ENCODE measurements at places on chromosomes 2 and 18.

GRCh38 chr2:26564121-26564644 lies 77.0 kb downstream of the CIB4 start:
- DNase-seq, result no peak

- DNase-seq, result no peak
These were observed 16.2 kb downstream of the PSTPIP2 start for GRCh38 chr18:46055838-46056230.

DNA sequence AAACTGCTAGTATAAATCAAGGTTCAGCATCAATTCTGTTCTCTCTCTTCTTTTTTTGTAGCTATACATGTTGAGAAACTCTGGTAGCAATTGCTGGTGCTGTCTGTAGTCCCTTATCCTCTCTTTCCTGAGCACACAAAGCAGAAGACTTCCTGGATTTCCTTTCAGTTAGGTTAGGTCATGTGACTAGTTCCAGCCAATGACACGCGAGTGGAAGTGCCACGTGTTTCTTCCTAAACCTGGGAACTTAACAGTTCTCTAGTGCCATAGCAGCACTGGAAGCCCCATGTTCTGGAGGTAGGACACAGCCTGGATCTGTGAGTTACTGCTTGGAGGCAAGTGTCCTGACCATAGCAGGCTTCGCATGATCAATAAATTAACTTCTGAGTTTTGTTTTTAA lies 125.9 kb downstream of the PLA2R1 start:
- no peak for DNase-seq

- no peak for DNase-seq
These were observed 5.2 kb upstream of the TPO start for GRCh38 chr2:1407950-1408675.

- no peak for DNase-seq
These were observed 1077.1 kb upstream of the ZEB2 start for GRCh38 chr2:145597006-145597405.

GRCh38 chr2:157523270-157524247 lies 79.7 kb upstream of the CYTIP start:
- no peak for DNase-seq

DNA sequence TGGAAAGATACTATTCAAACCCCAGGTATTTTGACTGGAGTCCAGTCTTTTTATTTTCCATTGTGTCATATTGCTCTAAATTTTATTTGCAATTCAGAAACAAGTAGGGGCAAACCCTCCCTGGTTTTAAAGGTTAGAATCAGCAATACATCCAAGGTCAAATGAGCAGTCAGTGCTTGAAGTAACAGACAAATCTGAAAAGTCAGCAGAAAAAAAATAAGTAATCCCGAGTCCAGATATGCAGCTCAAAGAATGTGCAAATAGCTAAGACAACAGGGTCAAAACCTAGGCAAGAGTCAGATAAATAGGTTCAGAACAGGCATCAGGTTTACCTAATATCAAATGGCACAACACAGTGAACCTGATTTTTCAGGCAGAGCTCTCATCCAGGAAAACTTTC lies 367.0 kb downstream of the STK39 start:
- DNase-seq, result no peak

DNA sequence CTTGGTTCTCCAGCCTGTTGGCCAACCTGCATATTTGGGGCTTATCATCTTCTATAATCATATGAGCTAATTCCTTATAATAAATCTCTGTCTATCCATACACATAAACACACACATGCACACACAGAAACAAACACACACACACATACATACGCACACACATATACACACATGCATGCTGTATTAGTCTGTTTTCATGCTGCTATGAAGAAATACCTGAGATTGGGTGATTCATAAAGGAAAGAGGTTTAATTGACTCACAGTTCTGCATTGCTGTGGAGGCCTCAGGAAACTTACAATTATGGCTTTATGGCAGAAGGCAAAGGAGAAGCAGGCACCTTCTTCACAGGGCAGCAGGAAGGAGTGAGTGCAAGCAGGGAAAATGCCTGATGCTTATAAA lies 707.4 kb upstream of the CDH2 start:
- DNase-seq, result no peak

GRCh38 chr18:77052297-77052982 lies 80.1 kb downstream of the MBP start:
- no peak for DNase-seq

GRCh38 chr18:68147728-68148127 lies 567.2 kb downstream of the TMX3 start:
- no peak for DNase-seq

GRCh38 chr2:216463148-216463547 lies 35.5 kb upstream of the RPL37A start:
- DNase-seq, result no peak

GRCh38 chr18:51426996-51427395 lies 229.5 kb upstream of the MEX3C start:
- DNase-seq, result no peak

DNA sequence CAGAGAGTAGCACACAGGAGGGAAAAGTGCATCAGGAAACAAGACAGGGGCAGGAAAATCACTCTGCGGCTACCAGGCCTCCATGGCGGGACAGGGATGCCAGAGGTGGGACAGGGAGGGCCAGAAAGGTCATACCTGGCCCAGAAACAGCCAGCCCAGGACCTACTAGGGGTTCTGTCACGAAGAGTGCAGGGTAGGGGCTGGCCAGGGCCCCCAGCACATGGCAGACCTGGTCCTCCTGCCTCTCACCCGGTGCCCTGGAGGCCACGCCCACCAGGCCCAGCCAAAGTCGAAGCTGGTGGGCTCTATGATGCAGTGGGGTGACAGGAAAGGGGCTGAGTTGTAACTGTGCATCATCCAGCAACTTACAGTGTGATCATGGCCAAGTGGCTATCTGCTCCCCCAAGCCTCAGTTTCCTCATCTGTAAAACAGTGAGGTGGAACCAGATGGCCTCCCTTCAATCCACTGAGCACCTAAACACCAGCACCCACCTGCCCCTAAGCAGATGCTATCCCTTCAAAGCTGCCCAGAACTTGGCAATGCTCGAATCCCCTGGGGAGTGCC lies 10.6 kb downstream of the CYP26B1 start:
- DNase-seq, result no peak

DNA sequence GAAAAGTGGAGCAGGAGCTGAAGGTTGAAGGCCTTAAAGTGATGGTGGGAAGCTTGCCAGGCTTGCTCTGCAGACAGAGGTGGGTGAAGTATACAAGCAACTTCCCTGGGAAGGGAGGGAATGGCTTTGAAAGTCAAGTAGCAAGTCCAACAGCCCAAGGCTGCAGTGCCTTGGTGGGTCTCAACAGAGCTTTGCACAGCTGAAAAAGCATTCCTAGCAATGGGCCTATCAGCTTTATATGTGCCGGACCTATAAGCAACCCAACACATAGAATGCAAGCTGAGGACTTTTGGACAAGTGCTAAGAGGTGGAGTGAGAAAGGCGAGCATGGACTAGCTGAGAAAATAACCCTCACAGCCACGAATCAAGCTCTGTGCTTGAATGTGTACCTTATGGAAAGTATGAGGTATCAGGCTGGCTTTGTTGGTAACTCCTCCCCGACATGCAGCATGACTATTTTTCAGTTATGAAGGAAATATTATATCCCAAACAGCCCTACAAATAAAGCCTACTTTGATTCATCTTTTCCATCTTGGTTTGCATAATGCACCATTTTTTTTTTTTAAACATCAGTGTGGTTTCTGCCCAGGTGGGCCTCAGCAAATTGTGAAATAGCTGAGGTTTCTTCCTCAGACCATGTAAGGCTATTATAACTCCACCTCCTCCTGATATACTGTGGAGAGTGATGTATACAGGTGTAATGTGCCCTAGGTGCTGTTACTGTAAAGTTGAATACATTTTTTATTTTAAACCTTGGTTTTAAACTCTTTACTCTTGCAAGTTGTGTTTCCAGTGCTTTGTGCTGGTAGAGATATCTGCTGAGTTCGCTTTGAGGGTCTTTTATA lies 241.4 kb upstream of the CXCR4 start:
- no peak for DNase-seq

DNA sequence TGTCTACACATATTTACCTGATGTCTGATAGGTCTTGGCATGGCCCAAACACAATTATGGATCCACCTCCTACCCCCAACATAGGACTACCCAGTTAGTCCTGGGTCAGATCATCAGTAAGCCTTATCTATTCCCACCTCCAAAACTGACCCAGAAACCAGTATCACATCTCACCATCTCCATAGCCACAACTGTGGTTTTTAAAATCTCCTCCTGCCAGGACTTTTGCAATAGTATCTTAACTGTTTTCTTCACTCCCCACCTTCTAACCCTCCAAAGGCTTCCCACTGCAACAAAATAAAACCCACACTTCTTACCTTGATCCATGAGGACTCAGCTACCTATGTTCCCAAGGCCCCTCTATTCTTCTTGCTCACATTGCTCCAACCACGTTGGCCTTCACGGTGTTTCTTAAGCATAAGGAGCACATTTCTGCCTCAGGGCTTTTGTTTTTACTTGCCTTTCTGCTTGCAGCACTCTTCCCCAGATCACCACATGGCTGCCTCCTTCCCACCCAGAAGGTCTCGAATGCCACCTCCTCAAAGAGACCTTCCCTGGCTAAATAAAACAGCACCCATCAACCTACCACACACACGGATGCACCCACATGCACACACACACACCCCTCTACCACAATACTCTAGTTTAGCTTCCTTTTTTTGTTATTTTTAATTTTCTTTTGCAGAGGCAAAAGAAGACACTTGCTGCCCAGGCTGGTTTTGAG lies 125.9 kb upstream of the SLC1A4 start:
- no peak for DNase-seq

DNA sequence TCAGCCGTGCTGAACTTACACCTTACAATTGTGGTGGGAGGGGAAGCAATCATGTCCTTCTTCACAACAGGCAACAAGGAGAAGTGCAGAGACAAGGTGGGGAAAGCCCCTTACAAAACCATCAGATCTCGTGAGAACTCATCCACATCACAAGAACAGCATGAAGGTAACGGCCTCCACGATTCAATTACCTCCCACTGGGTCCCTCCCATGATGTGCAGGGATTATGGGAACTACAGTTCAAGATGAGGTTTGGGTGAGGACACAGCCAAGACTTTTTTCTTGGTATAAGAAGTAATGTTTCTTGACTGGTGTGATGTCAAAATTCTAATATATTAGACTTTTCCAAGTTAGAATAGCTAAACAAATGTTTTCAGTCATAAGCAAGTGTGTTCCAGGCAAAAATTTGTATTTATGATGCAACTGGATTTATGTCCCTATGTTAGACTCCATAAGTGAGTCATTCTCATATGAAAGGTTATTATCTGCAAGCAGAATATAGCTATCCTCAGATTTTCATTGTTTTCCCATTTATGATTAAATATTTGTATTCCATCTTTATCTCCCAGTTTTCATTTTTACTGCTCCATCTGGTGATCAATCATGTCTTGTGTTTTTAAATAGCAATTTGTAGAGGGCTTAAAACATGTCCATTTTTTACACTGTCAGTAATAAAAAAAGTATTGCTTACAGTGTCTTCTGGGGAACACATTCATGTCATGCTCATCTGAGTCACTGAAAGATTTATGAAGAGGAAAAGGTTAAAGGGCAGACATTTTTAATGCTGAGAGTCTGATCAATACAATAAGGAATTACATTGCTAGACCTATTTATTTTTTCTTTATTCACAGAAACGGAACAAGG lies 995.2 kb upstream of the CDH2 start:
- DNase-seq, result no peak

GRCh38 chr2:144663207-144663606 lies 143.3 kb upstream of the ZEB2 start:
- no peak for DNase-seq

DNA sequence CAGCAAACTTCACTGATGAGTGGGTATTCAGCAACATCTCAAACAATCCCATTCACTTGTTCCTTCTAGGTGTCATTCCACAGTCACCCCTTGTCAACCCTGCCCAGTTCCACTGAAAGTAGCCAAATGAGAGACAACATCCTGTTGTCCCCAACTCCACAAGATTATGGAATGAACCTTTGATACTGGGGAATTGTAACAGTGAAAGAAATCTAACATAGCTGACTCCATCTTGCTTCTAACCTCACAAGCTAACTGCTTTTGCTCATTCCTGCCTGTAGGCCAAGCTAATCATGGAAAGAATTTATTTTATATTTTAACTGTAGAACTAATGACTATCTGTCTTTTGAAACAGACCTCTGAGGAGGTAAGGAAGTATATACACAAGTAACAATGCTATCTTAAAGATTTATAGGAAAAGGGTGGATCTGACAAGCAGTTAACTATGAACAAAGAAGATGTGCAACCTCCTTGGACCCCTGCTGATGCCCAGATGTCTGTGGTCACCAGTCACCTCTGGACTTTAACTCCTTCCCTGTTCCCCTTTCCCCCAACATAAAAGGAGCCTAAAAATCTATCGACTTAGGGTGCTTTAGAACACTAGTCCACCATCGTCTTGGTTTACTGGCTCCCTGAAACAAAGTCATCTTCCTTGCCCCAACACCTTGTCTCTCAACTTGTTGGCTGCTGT lies 6.9 kb upstream of the ANXA4 start:
- DNase-seq, result no peak

DNA sequence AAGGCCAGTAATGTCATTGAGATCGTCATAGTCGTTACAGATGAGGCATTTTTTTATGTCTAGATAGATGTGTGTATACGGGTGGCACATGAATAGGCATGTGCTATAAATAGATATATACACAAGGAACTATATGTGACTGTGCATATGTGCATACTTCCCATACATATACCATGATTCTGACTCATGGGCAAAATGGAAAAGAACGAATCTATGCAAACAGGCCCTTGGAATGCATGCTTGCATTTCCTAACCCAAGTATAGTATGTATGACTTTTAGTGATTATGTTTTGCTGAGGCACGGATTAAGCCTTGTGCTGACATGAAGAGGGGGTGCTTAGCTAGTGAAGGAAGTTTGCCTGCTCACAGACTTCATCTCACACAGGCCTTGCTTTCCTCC lies 111.7 kb downstream of the BCL11A start:
- no peak for DNase-seq

GRCh38 chr2:15189216-15189615 lies 371.9 kb downstream of the NBAS start:
- DNase-seq, result no peak

DNA sequence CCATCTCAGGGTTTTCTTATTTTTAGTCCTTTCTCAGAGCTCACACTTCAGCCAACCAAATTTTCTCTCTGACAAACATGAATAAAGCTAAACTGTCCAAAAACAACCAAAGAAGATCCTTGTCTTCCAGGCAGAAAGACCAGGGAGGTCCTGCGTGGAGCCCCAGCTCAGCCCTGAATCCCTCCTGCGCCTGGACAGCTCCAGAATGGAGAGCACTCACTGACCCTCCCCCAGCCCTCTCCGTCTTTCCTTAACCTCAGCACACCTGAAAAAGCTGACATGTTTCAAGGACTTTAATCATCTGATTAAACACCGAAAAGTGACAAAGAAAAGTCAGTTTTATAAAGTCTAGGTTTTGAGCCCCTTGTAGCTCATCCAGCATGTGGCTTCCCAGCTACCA lies 22.9 kb upstream of the GNAL start:
- DNase-seq, result no peak

- no peak for DNase-seq
These were observed 78.8 kb upstream of the BZW1 start for GRCh38 chr2:200732866-200733265.

DNA sequence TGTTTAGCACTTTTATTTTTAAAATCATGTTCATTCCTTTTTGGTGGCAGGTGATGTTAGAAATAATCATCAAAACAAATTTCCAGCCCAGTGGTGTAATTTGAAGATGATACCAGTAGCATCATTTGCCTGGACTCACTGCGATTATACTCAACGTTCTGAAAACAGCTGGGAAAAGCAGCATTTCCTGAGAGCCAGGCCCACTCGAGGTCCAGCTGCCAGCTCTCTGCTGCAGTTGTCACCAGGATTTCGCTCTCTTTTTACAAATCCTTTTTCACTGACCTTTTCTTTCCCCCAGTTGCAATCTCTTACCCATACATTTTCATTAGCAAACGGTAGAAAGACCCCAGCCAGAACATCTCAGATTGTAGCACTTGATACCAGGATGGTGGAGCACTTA lies 110.6 kb upstream of the LYPD1 start:
- no peak for DNase-seq

Measured in activated CD8-positive, alpha-beta memory T cell treated with anti-CD3 and anti-CD28 coated beads for 48 hours (primary cell).